ENCODE measurements at places on chromosomes 1 and 21.

DNA sequence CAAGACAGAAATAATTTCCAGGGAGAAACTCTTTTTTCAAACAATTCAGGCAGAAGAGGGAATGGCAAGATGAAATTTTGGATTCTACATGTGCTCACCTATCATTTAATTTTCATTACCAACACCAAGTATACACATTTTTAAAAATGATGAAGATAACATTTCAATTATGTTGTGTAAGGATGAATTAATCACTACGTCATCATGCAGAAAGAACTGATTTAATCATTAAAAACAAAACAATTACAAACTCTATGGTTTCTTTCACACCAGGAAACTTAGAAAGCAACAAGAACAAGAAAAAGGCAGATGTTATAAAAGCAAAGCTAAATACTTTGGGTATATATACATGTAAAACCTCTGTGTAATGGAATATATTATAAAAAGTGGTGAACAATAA is 668.5 kb downstream of the NCAM2 start:
- DNase-seq: no peak

GRCh38 chr1:43313771-43314170 is 13.0 kb downstream of the TIE1 start:
- DNase-seq: no peak

DNA sequence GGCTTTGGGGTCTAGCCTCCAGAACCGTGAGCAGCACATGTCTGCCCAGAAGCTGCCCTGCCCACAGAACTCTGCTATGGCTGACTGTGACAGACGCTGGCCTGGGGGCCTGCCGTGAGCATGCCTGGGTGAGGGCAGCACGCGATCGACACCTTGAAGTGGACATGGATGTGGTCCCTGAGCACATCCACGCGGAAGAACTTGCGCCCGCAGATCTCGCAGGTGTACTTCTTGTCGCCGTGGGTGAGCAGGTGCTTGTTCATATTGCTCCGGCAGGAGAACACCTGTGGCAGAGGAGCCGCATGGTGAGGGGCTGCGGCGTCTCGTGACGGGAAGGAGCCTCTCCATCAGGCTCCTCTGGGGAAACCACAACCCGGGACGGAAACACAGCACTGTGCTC is 56.0 kb downstream of the PRDM15 start:
- DNase-seq: no peak

GRCh38 chr1:226181996-226182714 is 4.4 kb downstream of the ACBD3 start:
- peak; percentile 87 for DNase-seq

DNA sequence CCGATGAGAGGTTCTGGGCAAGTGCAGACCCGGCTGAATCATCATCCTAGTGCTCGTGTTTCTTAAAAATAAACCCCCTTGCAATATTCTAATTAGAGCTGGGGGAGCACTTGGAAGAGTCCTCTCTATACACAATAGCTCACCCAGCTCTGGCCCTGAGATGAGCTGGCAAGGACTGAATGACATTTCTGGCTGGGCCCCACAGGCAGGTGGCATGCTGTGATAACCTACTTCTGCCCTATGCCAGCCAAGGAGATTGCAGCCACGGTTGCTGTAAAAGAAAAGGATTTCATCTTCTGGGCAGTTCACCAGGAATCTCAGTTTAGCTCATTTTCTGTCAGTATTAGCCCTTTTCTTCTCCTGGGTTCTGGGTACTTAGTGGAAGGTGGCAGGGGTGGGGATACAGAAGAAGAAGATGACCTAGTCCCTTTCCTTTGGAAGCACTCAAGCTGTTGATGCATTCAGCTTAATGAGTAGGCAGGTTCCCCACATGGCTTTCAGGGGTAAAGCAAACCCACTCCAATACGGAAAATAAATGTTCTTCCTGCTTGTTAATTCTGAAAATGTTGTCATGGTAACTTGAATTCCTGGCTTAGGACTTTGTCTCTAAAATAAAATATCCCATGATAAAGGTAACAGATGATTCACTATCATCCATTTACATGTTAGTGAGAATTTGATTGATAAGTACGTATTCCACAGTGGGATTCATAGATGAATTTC is 32.2 kb downstream of the VASH2 start:
- DNase-seq: no peak

- DNase-seq: peak; percentile 5
Observed at GRCh38 chr1:37123276-37124115, 89.2 kb upstream of the GRIK3 start.

- DNase-seq: peak; percentile 98
Observed at GRCh38 chr1:155134880-155135414, 705 bp upstream of the SLC50A1 start.

DNA sequence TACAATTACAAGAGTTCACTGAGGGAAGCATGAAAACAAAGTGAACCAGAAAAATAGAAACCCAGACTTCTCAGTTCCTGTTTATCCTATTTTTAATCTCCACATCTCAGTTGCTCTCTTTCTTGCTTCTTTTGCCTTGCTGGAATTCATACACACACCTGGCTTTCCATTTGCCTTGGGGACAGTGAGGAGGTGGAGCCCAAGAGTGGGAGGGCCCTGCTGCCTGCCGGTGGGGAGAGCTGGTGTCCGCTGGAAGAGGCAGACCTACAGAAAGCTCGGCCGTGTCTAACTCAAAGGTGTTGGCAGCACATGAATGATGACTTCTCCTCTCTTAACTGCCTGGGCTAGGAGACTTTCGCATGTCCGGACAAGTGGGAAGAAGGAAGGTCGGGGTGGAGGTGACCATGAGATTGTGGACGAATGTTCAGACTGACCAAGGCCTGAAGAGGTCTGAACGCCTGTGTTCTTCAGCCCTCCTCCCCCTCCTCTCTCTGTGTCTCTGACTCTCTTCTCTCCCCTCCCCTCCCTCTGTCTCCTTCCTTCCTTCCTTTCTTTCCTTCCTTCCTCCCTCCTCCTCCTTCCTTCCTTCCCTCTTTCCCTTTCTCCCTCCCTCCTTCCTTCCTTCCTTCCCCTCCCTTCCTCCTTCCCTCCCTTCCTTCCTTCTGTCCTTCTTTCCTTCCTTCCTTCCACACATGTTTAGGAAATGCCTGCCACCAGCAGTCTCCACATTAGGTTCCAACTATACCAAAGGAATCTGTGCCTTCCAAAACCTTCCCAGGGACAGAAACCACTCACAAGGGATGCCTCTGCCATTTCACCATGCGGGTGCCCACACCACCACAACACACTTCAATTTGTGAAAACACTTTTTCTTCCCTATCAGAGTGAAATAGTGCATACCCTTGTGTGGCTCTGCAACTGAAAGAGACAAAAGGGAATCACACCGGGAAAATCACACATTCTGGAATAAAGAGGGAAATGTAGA is 157.3 kb upstream of the RUNX1 start:
- no peak for DNase-seq

Data from fibroblast of mammary gland (primary cell).